Activated B cell treated with CpG ODN at 0.5 μM for 24 hours (primary cell): ENCODE measurements at places on chromosomes 4 and X. TPM values are rescaled to one million over a fixed set of nuclear protein-coding genes. Genes with fewer than 3 reads are reported as not detected.

Gene CFAP99
- not detected in 2 replicates for total RNA-seq

Gene ADH1A
- total RNA-seq, result not detected in 2 replicates

Gene GCNA
- 4.1 and 4.5 TPM in 2 replicates for total RNA-seq

GRCh38 chrX:11426712-11427452 lies 133.7 kb downstream of the AMELX start:
- H3K4me1 ChIP-seq, result peaks cover 7% of the 10 kb centered on the region
- peak overlapping the region; percentile 66 for H3K4me3 ChIP-seq
- no peak for DNase-seq
- no peaks in the 10 kb centered on the region for H3K36me3 ChIP-seq
- no peak overlapping the region for H3K27ac ChIP-seq

GRCh38 chrX:149830192-149830873 lies 48.6 kb downstream of the MAGEA9 start:
- no peaks in the 10 kb centered on the region for H3K36me3 ChIP-seq
- H3K27ac ChIP-seq, result peak overlapping the region; percentile 75
- H3K4me3 ChIP-seq, result peak overlapping the region; percentile 77

DNA sequence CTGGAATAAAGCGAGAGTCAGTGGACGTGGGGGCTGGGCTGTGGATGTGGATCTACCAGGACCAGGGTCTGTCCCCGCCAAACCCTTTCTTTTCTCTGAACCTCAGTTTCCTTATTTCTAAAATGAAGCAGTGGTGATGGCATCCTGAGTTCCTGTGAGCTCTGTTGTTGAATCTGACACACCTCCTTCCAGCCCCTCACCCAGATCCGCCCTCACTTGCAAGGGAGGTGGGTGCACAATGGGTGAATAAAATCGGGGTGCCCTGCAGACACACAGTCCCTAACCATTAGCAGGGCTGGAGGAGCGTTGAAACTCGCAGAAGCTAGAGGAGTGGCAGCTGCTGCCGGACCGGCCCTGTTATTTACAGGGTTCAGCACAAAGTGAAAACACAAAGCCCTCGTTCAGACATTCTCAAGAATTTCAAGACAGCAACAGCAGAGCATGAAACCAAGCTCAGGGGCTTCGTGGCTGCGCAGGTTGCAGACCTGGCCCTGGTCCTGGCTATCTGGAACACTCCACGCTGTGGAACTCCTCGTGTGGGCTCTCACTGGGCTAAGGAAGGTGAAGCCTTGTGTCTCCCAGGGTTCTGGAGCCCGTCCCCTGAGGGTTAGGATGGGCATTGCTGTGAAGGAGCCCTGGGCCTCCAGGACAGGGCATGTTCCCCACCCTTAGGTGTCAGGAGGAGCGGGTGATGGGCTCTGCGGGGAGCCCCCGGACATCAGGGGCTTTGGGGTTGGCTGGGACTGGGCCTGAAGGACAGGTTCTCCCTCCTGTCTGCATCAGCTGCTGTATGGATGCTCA lies 42.9 kb downstream of the PSAPL1 start:
- no peaks in the 10 kb centered on the region for H3K4me1 ChIP-seq
- H3K4me3 ChIP-seq, result no peak overlapping the region
- no peaks in the 10 kb centered on the region for H3K36me3 ChIP-seq
- H3K27ac ChIP-seq, result no peak overlapping the region
- no peaks in the 10 kb centered on the region for H3K27me3 ChIP-seq

- no peak overlapping the region for H3K27ac ChIP-seq
- no peak overlapping the region for H3K4me3 ChIP-seq
- H3K36me3 ChIP-seq, result no peaks in the 10 kb centered on the region
- no peaks in the 10 kb centered on the region for H3K27me3 ChIP-seq
- DNase-seq, result no peak
Observed at GRCh38 chrX:30219372-30219771, 4.0 kb downstream of the MAGEB2 start.

GRCh38 chrX:107505223-107505622 lies 55.8 kb downstream of the FRMPD3 start:
- DNase-seq, result no peak
- peaks cover 18% of the 10 kb centered on the region for H3K27me3 ChIP-seq
- H3K36me3 ChIP-seq, result no peaks in the 10 kb centered on the region
- peaks cover 6% of the 10 kb centered on the region for H3K4me1 ChIP-seq
- H3K27ac ChIP-seq, result no peak overlapping the region
- no peak overlapping the region for H3K4me3 ChIP-seq

GRCh38 chr4:100386270-100386669 lies 131.6 kb downstream of the EMCN start:
- H3K27ac ChIP-seq, result no peak overlapping the region
- no peaks in the 10 kb centered on the region for H3K27me3 ChIP-seq
- H3K4me1 ChIP-seq, result no peaks in the 10 kb centered on the region
- DNase-seq, result no peak
- no peaks in the 10 kb centered on the region for H3K36me3 ChIP-seq

DNA sequence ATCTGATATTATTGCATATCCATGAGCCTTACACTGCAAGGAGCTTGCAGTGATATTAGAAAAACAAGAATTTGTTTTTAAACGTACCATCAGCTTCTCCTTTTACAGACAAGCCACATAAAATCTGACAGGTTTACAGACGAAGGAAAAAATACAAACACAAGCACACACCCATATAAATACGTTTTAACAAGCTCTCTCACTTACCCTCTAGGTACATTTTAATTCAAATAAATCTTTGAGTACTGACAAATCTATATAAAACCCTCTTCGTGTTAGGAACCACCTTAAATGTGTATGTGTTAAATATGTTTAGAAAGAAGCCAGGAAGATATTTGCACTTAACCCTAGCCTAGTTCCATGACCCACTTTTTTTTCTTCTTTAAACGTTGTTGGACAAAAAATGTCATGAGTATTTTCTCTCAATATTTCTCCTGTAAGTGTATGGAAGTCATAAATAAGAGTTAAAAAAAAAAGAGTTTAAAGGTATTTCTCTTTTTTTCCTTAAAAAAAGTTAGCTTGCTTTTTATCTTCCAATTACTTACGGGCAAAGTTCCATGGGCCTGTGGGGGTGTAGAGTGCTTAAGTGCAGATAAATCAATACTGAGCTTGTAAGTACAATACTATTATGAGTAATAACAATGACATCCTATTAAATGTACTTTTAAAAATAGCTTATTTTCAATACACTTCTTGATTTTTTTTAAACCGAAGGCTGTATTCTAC lies 1.5 kb downstream of the ARAP2 start:
- H3K27me3 ChIP-seq, result no peaks in the 10 kb centered on the region
- DNase-seq, result no peak
- peaks cover 61% of the 10 kb centered on the region for H3K4me1 ChIP-seq

DNA sequence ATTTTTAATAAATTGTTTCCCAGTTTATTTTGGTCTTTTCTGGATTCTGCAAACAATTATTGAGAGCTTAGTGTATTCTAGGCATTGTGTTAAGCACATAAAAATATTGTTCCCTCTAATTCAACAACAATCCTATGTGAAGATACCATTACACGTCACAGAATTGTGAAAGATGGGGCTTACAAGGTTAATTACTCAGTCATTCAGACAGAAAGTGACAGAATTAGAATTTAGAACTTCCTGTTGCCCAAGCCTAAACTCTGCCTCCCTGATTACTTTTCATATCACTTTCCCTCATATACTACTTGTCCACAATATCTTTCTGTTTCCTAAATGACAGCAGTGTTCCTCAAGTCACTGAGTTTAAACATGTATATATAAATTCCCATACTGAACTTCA lies 186.7 kb upstream of the VEGFC start:
- no peaks in the 10 kb centered on the region for H3K27me3 ChIP-seq
- DNase-seq, result no peak
- H3K36me3 ChIP-seq, result no peaks in the 10 kb centered on the region
- H3K27ac ChIP-seq, result no peak overlapping the region

DNA sequence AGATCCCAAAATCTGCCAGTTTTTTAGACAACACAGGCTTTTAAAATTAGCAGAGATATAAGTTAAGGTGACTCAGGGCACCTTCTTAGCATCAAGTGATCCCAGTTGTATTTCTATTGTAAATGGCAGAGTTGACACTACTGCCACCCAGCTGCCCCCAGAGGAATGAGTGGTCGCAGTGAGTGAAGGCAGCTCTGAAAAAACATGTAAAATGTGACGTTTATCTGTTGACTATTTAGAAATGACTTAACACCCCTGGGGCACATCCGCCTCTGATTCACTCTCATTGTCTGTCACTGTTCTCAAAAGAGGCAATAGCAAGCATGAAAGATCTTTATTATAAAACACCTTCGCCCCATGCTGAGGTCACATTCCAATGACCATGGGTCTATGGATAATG lies 592.4 kb downstream of the ACTRT1 start:
- H3K4me3 ChIP-seq, result no peak overlapping the region
- H3K4me1 ChIP-seq, result no peaks in the 10 kb centered on the region
- no peaks in the 10 kb centered on the region for H3K27me3 ChIP-seq
- no peaks in the 10 kb centered on the region for H3K36me3 ChIP-seq
- no peak overlapping the region for H3K27ac ChIP-seq

- no peaks in the 10 kb centered on the region for H3K36me3 ChIP-seq
- no peaks in the 10 kb centered on the region for H3K4me1 ChIP-seq
- no peaks in the 10 kb centered on the region for H3K27me3 ChIP-seq
Observed at GRCh38 chr4:159900562-159900961, 797.7 kb downstream of the RAPGEF2 start.

DNA sequence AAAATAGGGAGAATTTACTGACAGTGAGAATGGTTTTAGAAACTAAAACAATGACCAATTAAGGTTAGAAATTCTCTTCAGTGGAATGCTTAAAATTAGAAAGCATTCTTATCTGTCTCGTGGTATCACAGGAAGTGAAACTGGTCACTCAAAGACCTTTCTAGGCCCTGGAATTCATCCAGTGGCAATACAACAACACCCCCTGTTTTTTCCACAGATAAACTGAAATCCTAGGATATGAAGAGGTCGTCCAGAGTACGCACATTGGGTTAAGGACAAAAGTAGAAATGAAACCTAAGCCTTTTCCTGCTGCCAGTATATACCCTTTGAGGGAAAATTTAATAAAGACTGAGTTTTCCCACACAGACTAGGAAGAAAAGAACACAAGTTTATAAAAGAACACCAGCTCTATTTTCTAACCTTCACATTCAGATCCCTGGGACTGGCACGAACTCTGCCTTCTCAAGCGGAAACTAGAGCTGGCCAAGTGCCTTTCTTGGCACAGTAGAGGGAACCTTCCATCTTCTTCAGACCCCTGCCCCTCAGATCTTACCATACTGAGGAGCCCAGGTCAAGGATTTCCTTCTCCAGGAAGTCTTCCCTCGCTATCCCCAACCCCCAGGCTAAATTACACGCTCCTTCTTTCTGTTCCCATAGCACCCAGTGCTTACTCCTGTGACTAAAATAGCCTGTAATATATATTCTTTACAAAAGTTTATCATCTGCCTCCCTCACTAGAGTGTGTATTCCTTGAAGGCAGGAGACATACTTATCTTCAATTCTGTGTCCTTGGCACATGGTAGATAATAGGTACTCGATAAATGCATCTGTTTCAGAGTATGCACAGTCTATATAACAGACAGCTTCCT lies 16.9 kb downstream of the LHFPL1 start:
- no peaks in the 10 kb centered on the region for H3K27me3 ChIP-seq
- H3K4me3 ChIP-seq, result no peak overlapping the region
- H3K36me3 ChIP-seq, result no peaks in the 10 kb centered on the region
- no peak overlapping the region for H3K27ac ChIP-seq
- no peaks in the 10 kb centered on the region for H3K4me1 ChIP-seq

DNA sequence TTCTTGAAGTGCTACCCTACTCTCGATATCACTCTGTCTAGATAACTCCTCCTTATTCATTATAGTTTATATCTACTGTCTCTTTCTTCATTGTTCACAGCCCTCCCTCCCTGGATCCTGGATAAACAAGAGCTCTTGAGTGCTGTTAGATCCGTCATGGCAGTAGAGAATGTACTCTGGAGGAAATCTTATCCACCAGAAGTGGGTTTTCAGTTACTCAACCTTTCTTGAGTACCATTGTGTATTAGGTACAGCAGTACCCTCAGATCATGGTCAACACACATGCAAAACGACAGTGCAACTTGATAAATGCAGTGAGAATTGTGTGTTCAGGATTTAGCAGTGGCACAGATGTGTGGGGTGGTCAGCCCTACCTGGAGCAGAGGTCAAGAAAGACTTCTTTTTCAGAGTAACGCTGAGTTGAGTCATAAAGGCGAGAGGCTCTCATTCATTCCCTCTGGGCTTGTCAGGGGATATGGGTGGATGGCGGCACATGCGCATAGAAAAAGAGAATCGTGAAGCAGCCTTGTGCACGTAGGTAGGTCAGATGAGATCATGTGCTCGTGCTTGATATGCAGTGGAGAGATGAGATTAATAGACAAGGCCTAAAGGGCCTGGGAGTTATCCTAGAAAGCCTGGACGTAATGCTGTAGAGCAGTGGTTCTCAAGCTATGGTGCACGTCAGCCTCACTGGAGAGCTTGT lies 89.5 kb downstream of the SNX25 start:
- DNase-seq, result no peak
- no peak overlapping the region for H3K4me3 ChIP-seq
- peaks cover 8% of the 10 kb centered on the region for H3K4me1 ChIP-seq
- H3K27me3 ChIP-seq, result no peaks in the 10 kb centered on the region

GRCh38 chrX:71098302-71098701 lies 2.7 kb downstream of the FOXO4 start:
- H3K27me3 ChIP-seq, result no peaks in the 10 kb centered on the region
- H3K4me1 ChIP-seq, result peaks cover 34% of the 10 kb centered on the region
- peak overlapping the region; percentile 46 for H3K4me3 ChIP-seq
- peaks cover 5% of the 10 kb centered on the region for H3K36me3 ChIP-seq
